GOT3 (cell line): ENCODE measurements at places on chromosomes 2 and 18.
A peak's percentile ranks its signal among the peaks of the same experiment; 100 is the strongest.

- no peak for DNase-seq
These were observed 146.1 kb upstream of the ZSWIM2 start for GRCh38 chr2:186995092-186995491.

DNA sequence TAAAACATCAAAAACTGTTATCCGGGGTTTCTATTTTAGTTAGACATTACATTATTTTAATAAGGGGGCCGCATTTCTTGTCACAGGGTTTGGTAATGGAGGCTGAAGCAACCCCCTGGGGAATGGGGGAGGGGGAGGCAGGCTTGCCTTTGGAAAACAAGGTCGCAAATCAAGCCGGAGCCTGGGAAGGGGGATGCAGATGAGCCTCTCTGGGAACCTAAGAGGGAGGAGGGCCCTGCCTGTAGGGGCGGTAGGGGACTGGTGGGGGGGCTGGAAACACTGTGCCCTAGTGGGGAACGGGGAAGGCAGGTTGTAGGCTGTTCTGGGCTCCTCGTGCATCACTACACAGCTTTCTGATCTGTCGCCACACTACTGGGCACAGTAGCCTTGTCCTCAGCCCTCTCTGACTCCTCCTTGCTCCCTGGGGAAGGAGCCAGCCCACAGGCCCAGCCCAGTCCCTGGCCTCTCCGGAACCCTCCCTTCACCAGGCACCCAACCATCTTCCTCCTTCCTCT is 170.2 kb upstream of the SMAD2 start:
- DNase-seq: no peak

- DNase-seq: no peak
These were observed 50.4 kb downstream of the MBD2 start for GRCh38 chr18:54173980-54174630.

- DNase-seq: no peak
These were observed 30.9 kb upstream of the LRRTM1 start for GRCh38 chr2:80335411-80335810.

DNA sequence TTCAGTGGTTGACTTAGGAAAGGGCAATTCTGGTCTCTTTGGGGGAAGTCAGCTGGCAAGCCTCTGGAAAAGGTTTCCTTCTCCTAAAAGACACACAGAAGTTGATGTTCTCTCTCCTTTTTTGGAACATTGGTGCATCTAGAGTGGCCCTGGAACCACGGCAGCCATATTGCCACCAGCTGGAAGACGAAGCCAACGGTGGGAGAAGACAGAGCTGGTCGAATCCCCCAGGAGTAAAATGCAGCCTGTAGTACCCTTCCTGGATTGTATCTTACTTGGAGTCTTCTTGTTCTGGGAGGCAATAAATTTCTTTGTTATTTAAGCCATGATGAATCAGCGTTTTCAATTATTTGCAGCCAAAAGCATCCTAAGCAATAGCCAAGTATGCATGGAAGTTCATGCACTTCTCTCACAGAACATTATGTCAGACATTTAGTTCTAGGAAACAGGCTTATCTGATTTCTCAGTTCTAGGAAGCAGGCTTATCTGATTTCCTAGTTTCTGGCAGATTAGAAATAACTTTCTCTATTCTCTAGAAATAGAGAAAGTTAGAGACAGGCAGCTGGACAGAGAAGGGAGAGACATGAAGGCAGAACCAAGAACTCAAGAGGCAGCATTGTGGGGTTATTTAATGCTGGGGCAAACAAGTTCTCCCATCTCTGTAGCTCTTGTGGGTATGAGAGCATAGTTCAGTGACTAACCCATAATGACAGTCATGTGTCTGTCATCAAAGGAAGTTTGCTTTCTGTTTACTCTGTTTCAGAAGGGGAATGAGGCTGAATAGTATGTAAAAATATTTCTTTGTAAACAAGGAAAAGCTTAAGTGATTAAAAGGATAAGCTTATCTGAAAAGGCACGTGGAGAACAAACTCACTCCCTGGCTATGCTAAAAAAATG is 40.5 kb upstream of the NABP1 start:
- DNase-seq: no peak

GRCh38 chr2:118133916-118134315 is 45.6 kb downstream of the INSIG2 start:
- DNase-seq: no peak

DNA sequence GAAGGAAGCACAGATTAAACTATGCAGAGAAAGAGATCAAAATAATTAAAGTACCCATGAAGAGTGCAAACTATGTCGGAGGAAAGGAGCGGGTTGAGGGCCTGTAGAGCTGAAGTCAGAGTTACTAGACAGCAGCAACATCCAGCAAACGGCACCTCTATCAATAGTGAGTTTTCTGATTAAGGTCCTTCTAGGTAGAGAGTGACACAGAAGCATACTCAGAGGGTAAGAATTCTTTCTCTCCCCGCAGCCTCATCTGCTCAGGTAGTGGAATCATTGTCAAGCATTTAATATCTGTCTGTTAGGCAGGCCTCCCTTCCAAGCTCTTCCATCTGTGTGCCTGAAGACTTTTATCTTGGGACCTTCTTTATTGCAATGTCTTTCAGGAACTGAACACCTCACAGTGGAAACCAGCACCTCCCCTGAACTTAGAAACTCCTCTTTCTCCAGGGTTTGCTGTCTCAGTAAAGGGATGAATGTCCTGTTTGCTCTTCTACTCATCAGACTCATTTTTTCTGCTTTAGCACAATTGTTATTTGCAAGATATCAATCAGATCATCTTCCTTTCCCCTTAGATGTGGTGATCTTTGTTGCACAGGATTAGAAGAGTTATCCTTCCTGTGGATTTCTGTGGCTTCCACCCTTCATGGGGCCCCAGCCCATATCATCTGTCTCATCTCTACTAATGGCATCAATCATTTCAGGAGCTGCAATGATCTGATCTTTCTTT is 28.8 kb downstream of the SP140 start:
- no peak for DNase-seq

DNA sequence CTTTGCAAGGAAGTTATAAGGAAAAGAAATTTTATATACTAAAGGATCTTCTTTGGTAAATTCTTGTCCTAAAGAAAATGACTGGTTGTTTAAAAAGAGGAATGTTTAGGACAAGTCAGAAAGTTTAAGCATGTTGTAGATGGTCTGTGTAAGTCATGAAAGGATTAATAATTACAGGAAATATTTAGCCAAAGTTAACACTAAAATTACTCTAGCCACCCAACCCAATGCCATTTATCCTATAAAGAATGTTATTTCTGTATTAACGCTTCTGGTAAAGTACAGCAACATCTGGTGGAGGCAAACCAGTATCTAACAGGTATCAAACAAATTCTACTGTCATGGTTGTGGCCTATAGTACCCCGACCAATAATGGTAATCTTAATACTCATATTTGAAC is 546.9 kb upstream of the PKDCC start:
- DNase-seq: no peak

GRCh38 chr18:75261430-75262223 is 51.0 kb downstream of the TSHZ1 start:
- no peak for DNase-seq

- DNase-seq: no peak
These were observed 64.1 kb downstream of the TRAPPC12 start for GRCh38 chr2:3443506-3444084.

DNA sequence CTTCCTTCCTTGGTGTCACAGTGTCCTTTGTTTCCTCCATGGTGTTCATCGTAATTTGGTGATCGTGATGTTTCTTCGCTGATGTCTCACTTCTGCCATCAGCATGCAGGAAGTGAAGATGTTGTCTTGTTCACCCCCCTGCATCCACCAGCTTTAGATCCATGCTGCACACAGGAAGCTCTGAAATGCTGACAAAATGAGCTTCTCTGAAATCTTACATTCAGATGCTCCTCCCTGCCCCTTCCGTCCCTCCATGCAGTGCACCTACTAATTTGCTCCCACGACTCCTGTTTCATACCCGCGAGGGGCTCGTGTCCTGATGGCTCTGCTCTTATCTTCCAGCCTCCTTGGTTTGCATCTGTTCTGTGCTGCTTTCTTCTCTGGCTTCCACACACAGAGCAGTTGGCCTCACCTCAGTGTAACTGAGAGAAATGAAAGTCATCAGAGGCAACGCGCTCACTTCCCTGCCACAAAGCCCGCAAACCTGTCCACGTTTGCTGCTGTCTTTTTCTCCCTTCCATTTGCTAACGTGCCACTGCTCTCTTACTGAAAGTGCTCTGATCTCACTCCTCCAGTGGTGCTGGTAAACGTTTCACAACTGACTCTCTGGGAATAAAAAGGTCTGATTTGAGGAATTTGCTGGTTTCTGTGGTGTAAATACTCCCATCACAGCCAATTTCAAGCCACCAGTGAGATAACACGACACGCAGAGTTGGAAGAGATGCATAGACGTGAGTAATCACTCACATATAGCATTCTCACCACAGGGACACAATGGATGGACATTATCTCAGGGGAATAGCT is 41.0 kb upstream of the MGAT4A start:
- no peak for DNase-seq

- DNase-seq: no peak
These were observed 428 bp downstream of the TCF4 start for GRCh38 chr18:55587418-55588110.

GRCh38 chr2:30351116-30351515 is 95.9 kb upstream of the LCLAT1 start:
- DNase-seq: no peak

DNA sequence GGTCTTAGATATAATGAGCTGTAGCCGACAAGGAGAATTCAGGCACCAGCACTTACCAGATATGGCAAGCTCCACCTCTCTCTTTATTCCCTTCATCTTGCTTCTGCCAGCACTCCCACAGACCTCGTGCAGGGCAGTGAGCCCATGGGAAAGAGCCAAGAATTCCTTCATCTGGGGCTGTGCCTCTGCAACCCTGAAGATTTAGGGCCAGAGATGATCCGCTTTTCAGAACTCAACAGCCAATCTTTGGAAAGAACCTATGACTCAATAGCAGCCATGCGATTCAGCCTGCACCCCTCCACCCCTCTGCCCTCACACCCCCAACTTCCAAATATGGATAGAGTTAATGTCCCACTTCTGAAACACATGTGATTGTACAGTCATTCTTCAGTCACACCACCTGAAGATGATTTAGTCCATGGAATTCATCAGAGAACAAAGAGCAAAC is 533.7 kb upstream of the TNP1 start:
- peak; percentile 41 for DNase-seq

- no peak for DNase-seq
These were observed 402.6 kb downstream of the EIPR1 start for GRCh38 chr2:2974982-2975381.

- DNase-seq: no peak
These were observed 109.8 kb downstream of the DSEL start for GRCh38 chr18:67406714-67407113.

DNA sequence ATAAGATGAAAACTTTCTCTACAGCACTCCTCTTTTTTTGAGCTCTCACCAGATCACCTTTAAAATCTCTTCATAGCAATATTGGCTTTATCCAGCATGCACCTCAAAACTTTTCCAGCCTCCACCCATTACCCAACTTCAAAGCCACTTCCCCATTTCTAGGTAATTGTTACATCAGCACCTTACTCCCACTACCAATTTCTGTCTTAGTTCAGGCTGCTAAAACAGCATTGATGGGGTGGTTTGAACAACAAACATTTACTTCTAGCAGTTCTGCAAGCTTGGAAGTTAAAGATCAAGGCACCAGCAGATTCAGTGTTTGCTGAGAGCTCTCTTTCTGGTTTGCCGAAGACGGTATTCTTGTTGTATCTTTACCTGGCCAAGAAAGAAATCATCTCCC is 114.0 kb upstream of the SLC39A10 start:
- DNase-seq: no peak

GRCh38 chr2:36337354-36337753 is 18.2 kb upstream of the CRIM1 start:
- no peak for DNase-seq

- no peak for DNase-seq
These were observed 140.6 kb upstream of the ID2 start for GRCh38 chr2:8541223-8541622.

DNA sequence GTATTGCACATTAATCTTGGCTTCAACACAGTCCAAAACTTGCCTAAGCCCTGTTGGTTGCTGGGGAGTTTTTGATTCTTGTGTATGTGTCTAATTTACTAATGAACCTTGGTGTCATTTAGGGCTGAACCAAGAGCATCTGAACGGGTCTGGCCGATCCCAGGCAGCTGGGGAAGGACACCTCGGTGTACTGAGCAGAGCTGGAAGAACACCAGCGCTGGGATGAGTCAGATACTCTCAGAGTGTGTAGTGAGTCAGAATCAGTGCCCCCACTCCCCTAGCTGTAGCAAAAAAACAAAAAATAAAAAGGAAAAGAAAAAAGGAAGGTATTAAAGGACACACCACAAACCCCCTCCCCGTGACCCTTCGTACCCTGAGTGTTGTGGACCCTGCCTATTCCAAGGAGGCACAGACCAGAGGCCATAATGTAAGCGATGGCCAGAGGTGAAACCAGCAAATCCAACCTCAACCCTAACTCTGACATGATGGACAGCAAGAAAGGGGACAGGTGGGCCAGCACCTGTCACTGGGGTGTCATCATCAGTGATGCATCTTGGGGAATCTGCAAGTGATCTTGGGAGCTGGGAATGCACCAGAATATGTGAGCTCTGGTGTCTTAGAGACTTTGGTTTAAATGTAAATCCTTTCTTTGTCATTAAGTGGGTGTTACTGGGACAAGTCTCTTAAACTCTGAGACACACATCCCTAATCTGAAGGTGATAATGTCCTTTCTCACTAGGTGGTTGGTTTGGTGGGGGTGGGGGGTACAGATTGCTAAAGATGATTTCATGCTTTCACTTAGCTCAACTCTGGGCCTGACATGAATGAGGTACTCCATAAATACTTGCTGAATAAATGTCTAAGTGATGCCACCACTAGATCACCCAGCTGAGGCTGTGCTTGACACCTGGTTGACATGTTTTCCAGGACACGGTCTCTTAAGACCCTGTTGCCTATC is 34.2 kb upstream of the NCOA1 start:
- DNase-seq: peak; percentile 20

DNA sequence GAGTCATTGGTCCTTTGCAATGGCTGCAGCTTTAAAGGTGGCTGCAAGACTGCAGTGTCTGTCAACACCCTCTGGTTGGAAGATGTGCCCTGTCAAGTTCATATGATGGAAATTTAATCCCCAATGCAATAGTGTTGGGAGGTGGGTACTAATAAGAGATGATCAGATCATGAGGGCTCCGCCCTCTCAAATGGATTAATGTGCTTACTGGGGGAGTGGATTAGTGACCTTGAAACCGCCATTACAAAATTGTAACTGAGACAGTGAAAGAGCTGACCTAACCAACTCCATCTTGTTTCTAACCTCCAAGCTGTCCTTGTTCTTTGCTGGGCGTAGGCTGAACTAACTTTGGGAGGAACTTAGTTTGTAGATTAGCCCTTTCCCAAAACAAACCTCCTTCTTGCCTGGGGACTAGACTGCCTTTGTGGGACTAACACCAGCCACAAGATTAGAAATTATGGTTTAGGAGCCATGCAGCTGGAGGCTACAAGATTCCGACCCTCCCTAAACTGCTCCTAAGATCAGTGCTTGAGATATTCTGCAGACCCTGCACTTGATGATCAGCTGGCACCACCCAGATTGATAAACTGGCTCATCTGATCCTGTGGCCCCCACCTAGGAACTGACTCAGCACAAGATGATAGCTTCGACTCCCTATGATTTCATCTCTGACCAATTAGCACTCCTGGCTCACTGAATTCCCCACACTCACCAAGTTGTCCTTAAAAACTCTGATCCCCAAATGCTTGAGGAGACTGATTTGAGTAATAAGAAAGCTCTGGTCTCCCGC is 13.7 kb downstream of the MYCN start:
- no peak for DNase-seq
